ENCODE measurements at places on chromosomes 7 and 10.
A peak's percentile ranks its signal among the peaks of the same experiment; 100 is the strongest.

DNA sequence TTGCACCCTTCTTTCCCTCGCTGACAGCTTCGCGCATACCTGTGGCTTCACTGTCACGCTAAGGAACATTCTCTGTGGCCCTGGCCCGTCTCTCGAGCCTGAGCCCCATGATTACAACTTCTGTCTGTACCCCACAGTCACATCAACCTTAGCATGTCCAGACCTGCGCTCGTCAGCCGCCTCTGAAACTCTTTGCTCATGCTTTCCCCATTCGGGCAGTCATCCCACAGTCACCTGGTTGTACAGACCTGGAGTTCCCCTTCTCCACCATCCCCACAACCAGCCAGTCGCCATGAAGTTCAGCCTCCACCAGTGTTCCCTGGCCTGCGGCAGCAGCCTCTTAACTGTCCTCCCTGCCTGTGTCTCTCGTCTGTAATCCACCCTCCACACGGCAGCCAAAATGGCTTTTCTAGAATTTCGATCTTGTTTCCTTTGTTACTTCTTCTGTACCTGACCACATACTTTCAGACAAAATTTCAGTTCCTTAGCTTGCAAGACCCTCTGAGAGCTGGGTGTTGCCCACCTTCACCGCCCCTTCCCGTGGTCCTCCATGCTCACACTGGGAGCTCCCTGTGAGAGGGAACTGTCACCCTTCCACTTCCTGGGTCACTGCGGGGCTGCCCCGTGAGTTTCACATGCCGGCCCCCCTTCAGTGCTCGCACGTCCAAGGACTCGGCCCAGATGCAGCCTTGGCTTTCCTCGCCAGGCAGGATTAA is 229.2 kb downstream of the CELF2 start:
- DNase-seq: no peak

DNA sequence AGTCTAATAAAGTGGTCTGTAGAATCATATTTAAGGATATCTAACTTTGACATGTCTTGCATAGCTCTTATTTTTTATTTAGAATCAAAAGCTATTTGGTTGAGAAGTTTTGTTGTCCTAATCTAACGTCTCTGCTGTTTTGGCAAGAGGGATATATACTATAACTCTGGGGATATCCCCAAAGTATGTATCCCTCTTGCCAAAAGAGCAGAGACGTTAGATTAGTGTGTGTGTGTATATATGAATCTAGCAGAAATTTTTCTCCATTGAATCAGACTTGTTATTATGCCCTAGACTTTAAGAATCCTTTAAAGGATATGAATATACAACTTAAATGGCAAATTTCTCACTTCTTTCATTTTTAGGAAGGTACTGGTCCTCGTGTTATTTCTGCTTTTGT is 9.6 kb downstream of the SMC3 start:
- no peak for DNase-seq

DNA sequence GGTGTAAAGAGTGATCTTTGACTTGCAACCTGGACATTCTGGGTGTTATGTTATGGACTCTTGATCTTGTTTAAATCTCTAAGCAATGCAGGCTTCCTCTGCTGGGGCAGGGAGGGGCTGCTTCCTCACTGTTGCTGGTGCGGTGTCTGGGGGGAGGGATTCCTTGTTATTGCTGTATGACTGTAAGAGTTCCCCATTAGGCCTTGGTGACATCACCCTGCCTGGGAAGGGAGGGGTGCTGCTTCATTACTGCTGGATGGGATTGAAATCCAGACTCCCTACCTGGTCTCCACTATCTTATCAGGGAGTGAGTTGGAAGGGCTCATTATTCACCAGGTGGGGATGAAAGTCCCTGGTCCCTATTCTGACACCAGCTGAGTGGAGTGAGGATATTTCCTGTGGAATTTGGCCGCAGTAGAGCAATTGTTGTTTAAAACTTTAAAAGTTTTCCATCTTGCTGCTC is 8.8 kb downstream of the OGDH start:
- no peak for DNase-seq

DNA sequence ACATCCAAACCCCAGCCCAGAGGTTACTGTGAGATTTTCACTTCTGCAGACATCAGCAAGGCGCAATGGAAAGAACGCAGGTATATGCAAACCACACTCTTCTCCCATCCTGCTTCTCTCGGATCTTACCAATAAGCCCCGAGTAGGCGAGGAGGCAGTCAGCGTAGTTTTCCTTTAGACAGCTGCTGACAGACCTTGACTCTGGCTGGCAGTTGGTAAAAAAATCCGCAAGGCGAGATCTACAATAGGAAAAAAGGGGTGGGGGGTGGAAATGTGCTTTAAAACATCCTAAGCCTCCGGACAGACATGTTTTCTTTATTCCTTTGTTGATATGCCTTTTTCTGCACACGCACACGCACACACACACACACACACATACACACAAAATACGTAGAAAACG is 176.5 kb downstream of the GFRA1 start:
- DNase-seq: no peak

DNA sequence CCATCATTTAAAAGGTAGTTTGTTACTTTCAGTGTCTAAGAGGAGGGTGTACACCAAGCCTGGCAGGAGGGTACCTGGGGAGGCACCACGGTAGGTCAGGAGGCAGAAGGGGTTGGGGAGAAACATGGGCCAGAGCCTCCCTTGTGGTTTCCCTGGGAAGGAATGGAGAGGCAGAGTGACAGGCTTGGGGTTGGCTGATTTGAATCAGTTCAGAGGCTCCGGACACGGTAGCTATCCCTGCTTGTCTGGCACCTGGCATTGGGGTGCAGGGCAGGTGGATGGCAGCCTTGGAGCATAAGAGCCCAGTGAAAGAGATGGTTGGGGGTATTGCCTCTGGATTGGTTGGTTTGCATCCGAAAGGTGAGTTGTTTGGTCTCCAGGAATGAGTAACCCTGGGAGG is 30.2 kb upstream of the PFKP start:
- no peak for DNase-seq

DNA sequence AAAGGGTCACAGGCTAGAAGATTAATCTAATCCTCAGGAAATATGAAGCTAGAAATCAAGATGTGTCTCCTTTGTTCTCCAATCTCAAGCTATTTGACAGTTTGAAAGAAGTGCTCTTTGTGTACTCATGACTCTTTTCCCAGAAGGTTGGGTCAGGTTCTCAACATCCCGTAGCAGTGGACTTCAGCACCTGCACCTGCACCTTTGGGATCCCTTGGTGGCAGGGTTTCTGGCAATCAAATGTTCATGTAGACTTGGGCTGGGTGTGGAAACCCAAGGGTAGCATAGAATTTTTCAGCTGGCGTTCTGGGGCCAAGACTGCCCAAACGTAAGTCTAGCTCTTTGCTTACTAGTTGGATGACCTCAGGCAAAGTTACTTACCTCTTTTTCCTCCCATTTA is 134.4 kb downstream of the ADRA2A start:
- DNase-seq: no peak

GRCh38 chr7:140654109-140654387 is 13.4 kb upstream of the DENND2A start:
- DNase-seq: no peak

DNA sequence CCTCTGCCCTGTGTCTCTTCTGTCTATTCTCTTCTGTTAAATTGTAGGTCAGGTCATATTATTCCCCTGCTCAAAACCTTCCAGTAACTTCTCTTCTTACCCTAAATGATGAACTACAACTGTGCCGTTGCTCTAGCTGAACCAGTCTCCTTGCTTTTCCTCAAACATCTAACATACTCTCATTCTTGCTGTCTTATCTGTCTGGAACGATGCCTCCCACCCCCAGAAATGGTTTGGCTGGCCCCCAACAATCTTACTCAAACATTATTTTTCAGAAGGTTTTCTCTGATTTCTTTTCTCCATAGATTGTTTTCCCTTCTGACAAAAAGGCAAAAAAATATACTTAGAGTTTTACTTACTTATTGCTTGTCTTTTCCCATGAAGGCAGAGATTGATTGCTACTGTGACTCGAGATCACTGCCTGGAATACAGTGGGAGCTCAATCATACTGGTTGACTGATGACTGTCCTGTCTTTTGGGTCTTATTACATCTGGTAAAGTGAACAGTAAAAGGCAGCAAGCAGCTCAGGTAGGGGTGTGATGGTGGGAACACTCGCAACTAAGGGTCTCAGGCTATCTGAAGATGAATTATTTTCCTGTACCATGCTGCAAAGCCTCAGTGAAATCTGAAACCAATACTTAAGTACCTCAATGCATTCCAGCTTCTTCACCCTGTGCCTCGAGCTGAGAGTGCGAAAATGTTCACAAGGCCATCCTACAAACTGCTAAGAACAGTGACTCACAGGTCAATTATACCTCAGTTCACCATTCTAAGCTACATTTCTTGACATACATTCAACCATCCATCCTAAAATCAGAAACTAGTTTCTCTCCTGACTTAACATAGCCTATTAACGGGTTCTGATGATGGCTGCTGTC is 67.6 kb downstream of the DNMBP start:
- DNase-seq: no peak

- no peak for DNase-seq
Measured at GRCh38 chr10:104424719-104425118, 71.1 kb downstream of the CFAP58 start.

DNA sequence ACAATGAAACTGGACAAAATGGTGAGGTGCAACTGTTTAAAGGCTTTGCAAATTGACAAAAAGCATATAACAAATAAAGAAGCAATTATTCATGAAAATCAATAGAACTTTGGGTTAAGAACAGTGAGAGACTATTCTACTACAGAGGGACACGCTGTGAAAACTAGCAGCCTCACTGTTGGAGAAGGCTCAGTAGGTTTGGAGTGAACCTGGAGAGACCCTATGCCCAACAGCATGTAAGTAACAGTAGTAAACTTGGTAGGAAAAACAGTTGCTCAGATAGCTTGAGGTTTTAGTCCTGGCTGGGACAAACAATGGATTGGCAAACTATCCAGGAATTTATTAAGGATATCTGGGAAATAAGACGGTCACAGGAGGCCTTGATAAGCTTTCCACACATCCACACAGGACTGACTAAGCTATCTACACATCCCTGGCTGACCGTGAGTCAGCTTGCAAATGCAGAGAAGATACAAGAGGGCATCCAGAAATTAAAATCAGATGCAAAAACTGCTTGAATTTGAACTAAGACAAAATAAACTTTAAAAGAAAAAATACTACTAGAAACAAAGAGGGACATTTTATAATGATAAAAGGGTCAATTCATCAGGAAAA is 15.9 kb downstream of the FAM149B1 start:
- DNase-seq: no peak

DNA sequence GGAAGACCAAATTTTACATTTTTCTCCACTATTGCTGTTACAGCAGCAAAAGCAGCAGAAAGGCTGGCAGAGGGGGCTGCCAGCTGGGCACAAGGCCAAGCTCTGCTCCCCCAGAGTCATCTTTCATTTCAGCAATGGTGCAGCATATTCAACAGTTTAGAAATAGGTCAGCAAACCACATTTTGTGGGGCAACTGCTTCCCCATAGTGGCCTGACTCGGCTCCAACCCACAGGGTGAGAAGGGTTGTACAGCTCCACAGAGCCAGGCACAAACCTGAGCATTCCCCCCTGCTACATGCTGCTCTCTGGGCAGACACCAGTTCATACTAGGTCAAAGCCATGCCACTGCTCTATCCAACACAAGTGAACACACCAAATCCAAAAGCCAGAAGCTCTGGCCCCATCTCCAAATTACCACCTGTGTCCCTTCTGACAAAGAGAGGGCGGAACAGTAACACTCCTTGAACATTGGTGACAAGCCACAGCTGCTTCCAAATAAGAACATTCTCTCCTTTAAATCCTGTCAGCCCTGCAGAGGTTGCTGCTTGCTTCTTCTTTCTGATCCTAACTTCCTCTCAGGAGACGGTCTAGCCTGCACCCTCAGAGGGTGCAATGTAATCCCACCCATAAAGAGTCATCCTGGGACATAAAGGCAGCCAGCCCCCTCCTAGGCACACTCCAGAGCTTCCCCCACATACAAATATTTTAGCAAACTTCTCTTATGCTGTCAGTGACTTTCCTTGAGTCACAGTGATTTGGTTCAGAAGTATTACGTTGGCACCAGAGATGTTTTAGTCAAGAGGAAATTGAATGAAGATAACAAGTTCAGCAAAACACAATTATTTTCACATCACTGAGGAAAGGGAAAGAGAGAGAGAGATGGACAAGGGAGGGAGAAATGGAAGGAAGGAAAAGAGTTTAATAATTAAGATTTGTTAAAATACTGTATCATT is 39.0 kb upstream of the SLIT1 start:
- no peak for DNase-seq

GRCh38 chr7:26149391-26149977 is 2.5 kb upstream of the NFE2L3 start:
- no peak for DNase-seq

- DNase-seq: peak; percentile 66
Measured at GRCh38 chr7:140640060-140640637, 464 bp downstream of the DENND2A start.

GRCh38 chr7:33981671-33982424 is 76.5 kb downstream of the BMPER start:
- no peak for DNase-seq

GRCh38 chr10:89684604-89685003 is 16.8 kb upstream of the KIF20B start:
- DNase-seq: no peak

DNA sequence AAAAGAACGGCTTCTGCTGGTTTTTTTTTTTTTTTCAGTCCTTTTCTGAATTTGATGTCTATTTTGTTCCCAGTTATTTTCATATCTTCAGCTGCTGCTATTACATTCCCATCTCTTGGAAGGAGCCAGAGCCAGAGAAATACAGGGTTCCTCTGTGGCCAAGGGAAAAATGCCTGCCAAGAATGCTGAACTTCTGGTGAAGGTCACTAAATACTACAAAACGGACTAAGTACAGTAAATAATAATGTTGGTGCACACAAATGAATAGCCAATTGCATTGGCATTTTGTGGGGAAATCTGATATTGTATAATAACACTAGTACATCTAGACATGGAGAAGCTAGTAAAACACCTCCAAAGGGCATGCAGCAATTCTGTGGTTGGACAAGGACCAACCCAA is 56.3 kb upstream of the ZEB1 start:
- DNase-seq: no peak

DNA sequence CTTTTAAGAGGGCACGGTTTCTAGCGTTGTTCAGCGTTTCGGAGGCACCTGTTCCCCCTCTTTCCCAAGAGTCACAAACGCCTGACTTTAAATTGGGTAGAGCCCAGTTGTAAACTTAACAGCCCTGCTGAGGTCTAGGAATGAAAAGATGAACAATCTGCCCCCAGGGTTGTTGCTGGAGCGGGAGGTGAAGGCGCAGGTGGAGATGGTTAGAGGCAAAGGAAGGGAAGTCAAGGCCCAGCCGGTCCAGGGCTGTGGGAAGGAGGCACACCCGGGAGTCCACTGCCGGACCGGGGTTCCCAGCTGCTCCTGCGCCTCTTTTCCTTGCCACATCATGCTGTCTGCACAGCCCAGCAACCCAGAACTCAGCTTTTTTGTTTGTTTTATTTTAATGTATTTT is 770 bp downstream of the PRXL2A start:
- DNase-seq: no peak

DNA sequence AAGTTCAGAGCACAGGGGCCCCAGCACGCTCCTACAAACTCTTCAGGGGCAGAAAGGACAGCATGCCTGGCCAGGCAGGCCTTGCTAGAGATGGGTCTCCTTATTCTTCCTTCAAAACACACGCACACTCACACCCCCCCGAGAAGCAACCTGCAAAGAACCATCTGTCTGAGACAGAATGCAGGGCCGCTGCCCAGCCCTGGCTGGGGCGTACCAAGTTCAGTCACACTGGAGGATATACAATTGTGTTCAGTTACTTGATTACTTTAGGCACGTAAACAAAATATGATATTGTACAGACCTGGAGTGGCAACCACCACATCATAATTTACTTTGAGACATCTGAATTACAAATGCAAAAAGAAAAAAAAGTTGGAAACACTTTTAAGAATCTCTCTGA is 5.7 kb downstream of the FAM53B start:
- DNase-seq: no peak
